ENCODE measurements at places on chromosomes 16 and 17.
A peak's percentile ranks its signal among the peaks of the same experiment; 100 is the strongest.

- DNase-seq: no peak
These were observed 2.3 kb upstream of the PYDC1 start for GRCh38 chr16:31219154-31219741.

- DNase-seq: no peak
These were observed 7.0 kb upstream of the CBFA2T3 start for GRCh38 chr16:88983771-88984687.

DNA sequence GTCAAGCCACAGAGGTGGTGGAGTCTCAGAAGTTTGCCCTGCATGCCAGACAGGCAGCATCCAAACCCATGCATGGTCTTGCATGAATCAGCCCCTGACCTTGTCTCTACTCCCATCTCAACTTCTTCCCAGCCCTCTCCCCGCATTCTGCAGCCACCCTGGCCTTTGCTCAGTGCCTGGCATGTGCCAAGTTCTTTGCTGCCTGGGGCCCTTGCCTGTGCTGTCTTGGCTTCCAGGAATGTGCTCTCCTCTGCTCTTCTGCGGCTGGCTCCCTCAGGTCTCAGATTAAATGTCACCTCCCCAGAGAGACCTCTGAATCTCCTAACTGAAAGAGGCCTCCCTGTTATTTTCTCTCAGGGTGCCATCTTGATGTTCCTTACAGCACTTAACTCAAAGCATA is 17.6 kb downstream of the DRC3 start:
- no peak for DNase-seq

DNA sequence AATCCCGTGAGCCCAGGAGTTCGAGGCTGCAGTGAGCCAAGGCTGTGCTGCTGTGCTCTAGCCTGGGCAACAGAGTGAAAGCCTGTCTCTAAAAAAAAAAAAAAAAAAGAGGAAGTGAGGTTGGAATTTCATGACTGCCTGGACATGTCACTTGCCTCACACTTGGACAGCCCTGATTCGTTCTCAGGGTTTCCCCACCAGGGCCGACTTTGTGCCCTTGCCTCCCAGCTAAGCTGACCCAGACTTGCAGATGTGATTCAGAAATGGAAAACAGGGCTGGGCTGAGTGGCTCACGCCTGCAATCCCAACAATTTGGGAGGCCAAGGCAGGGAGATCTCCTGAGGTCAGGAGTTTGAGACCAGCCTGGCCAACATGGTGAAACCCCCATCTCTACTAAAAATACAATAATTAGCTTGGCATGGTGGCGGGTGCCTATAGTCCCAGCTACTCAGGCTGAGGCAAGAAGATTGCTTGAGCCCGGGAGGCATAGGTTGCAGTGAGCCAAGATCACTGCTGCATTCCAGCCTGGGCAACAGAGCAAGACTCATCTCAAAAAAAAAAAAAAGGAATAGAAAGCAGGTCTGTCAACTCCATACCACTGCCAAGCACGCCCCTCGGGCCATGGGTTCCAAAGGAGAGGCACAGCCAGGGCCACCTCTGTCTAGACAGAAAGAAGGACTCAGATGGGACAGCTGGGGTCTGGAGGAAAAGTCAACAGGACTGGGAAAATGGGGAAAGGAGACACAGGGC is 46.9 kb downstream of the SOCS1 start:
- no peak for DNase-seq

- DNase-seq: no peak
These were observed 8.5 kb downstream of the IRX3 start for GRCh38 chr16:54277845-54278703.

DNA sequence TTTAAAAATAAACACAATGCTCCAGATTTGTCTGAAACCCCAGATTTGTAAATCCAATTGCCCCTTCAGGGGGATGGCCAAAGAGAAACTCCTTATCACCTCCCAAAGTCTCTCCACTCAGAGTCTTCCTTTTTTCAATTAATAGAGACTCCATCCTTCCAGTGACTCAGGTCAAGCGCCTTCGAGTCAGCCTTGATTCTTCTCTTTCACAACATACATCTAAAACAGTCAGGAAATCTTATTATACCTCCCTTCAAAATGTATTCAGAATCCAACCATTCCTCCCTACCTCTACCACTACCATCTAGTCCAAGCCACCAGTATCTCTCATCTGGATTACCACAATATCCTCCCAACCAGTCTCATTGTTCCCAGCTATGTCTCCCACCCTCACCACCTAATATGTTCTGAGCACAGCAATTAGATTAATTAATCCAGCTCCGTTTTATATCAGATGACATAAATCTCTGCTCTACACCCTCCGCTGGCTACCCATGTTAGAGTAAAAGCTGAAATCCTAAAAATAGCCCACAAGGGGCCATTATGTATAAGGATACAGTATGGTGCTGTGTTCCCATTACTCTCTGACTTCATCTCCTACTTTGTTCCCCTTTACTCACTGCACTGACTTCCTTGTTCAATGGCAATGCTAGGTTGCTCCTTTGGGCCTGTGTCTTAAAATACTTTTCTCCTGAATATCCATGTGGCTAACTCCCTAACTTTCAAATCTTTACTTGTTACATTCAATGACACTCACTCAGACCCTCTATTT is 11.8 kb downstream of the SIAH1 start:
- DNase-seq: no peak

DNA sequence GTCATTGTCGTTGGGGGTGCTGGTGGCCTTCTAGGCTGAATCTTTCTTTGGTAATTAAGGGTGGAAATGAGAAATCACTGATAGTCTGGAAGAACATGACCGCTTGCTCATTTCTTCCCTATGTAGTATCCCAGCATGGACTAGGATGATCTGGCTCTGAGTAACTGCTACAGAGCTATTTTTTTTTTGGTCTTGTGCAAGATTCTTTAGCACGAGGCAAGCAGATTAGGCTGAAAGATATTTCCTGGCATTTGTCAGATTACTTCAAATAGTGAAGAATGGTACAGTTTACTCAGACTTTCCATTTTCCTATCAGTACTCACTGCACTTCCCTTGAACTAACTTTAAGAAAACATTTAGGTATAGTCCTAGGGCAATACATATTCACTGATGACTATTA is 89.0 kb downstream of the SYCE1L start:
- no peak for DNase-seq

GRCh38 chr17:48593840-48594537 is 410 bp upstream of the HOXB5 start:
- DNase-seq: peak; percentile 58

DNA sequence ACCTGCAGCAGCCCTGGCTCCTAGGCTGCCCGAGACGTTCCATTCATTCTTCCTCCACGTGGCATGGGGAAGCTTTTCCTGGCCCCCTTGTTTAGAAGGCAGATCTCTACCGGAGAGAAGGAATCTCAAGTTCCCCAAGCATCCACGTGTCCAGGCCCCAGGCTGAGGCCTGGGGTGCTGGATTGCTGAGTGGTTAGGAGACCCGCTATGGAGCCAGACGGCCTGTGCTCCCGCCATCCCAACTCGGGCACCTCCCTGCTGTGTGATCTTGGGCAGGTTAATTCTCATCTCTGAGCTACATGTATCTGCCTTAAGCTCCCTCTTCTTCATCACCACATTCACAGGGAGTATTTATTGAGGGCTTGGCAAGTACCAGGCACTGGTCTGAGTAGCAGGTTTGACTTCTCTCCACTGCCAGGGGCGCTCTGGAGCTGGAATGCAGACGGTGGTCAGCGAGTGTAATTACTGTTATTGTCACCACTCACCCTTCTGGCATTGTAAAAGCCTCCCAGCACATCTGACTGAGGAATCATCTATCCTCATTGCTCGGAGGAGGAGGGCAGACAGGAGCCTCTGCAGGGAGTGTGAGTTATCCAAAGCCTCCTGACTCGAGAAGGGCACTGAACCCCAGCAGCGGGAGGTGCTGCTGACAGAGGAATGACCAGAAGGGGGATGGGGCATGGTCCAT is 1.1 kb upstream of the ADGRG1 start:
- DNase-seq: no peak

DNA sequence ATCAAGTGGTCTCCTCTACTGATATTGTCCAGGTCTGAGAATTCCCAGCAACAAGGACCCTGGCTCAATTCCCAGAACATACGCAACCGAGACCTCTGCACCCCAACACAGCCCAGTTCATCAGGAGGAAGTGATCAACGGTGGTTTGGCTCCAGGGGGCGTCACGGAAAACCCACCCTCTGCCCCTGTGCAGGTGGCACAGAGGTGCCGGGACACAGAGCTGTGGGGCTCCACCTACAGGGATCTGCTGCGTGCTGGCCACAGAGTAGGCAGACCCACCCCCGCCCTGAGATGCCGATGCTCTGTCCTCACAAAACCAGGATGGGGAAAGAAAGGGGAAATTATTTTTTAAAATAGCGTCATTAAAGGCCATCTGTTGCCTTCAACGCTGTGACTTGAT is 69.6 kb downstream of the LMF1 start:
- DNase-seq: no peak

Data from activated naive CD8-positive, alpha-beta T cell treated with anti-CD3 and anti-CD28 coated beads, Interleukin-2, amount 50 U/mL, for 16 hours (primary cell).